ENCODE measurements at places on chromosomes 6 and 20.

- no peak for DNase-seq
These were observed 640 bp downstream of the NFS1 start for GRCh38 chr20:35698298-35699126.

DNA sequence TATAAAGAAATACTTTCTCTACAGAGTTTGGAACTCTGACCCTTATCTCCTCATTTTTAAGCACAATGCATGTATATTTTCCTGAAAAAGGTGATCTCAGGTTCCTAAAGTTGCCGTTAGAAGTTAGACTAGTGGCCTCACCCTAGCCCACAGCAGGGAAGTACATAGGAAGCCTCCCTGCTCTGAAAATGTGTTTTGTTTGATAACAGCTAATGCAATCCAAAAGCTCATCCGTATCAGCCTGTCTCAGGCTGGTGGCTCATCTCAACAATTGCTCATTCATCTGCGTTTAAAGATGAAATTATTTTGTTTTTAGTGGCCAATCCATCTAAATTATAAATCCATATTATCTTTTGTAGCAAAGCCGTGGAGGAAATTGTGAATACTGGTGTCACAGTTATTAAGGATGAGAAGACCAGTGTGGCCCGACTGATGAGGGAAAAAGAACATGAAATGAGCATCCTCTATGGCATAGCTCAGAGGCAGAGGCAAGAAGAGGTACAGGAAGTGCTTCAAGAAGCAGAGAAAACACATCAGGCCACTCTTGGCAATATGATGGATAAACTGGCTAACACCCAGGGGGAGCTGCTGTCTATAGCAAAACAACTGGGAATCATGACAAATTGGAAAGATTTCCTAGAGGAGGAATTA lies 20.1 kb downstream of the C6orf163 start:
- no peak for DNase-seq

DNA sequence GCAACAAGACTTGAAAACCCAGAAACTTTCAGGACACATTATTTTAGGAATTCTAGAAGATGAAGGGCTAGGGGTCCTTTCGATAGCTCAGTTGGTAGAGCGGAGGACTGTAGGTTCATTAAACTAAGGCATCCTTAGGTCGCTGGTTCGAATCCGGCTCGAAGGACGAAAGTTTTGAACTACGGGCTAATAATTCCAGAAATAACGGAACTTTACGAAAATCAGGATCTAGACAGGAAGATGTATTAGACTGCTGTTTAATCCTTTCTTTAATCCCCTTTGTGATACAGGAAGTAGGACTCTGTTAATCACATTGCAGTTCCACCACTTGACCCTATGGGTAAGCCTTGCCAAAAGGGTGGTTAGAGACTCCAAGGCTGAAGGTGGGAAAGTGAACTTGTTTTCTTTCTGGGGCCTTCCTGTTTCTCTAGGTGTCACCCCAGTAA lies 21.2 kb upstream of the ABT1 start:
- no peak for DNase-seq

GRCh38 chr20:39986173-39986904 lies 702.7 kb downstream of the MAFB start:
- no peak for DNase-seq

DNA sequence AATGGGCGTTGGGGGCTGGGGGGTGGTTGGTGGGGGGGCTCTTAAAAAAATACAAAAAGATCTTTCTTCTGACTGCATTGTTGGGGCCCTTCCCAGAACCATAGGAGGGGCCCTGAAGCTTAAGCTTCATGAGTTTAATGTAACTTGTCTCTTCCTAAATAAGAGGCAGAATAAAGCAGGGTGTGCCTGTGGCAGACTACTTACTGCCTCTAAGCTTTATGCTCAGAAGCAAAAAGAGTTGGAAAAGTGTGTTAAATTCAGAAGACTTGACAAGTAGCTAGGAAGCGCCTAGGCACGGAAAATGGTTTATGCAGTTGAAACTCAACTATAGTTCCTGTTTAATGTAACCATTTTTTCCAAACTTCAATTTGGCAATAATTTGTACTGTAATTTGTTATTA lies 44.5 kb downstream of the TIAM2 start:
- no peak for DNase-seq
